ENCODE measurements at places on chromosomes 1 and 21. TPM values are rescaled to one million over a fixed set of nuclear protein-coding genes. Genes with fewer than 3 reads are reported as not detected.
A peak's percentile ranks its signal among the peaks of the same experiment; 100 is the strongest.

GRCh38 chr1:210757677-210758076, 376.3 kb downstream of the KCNH1 start:
- DNase-seq: no peak

- DNase-seq: peak; percentile 73
Measured at GRCh38 chr1:154155251-154155650, 378 bp upstream of the NUP210L start.

- peak; percentile 34 for DNase-seq
Measured at GRCh38 chr1:1432951-1433803, 2.3 kb upstream of the VWA1 start.

GRCh38 chr1:221712198-221712684, 29.6 kb downstream of the DUSP10 start:
- DNase-seq: no peak

DNA sequence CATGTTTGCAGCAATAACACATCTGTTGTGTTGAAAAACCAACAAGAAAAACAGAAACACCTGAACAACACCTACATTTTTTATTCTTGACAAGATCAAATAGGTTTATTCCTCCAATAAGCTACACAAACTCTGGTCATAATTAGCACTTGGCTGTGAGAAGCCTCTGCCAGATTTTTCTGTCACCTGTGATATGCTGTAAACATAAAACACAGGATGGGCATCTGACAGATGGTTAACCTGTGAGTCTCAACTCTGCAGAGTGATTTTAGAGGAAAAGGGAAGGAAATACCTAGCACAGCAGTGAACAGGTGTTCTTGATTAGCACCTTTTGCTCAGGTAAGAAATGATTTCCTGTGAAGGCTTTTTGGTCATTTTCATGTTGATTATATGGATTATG, 175.4 kb upstream of the COA6 start:
- DNase-seq: no peak

- no peak for DNase-seq
Measured at GRCh38 chr1:164337885-164338284, 221.1 kb upstream of the PBX1 start.

DNA sequence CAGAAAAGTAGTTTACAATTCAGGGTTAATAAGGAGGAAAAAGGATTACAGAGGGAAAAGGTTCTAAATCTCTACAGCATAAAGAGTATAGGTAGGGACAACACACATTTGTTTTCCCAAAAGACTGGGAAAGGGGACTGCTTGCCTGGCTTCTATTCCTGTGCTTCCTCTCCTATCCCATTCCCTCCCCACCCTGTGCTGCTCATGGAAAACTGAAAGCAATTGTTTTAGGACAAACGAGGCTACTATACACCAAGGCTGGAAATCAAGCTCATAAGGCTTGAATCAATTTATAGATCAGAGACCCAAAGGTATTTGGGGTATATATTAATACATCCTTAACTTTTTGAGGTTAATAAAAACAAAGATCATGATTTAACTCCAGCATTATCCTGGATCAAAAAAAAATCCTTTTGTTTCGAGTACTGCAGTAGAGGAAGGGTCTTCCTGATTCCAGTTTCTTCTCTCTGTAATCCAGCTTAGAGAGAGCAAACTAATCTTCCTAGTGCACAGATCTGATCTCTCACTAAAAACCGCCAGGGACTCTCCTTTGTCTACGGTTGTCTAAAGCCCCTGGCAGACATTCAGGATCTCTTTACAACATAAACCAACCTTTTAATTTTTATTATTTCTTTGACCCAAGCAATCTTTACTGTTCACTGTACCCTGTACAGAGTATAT, 37.4 kb upstream of the A3GALT2 start:
- no peak for DNase-seq

DNA sequence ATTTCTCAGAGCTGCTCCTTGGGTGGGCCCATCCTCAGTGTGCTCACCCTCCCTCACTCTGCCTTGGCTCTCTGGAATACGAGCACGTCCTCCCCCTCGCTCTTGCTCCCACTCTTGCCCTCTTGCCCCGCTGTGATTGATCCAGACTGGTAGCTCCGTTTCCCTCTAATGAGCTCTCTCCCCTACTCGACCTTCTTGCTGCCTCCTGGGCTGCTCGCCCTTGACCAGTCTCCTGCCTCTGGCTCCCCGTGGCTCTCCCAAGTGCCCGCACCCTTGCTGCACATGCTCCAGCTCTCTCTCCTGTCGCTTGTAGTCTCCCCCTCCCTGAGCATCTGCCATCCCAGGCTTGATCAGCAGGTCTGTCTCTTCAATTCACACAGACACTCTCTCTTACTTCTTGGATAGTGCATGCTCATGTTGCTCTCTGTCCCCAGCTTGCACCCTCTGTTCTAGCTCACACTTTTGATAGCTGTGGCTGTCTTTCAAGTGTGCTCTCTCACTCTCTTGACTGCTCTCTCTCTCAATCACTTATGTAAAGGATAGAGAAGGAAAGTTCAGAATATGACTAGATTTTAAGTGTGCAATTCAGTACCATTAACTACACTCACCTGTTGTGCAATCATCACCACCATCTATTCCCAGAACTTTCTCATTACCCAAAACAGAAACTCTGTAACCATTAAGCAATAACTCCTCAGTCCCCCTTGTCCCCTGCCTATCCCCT, 51.1 kb downstream of the PHC2 start:
- DNase-seq: peak; percentile 43

LCE6A gene
- not detected for total RNA-seq

MYOG gene
- total RNA-seq: not detected

RIPPLY3 gene
- total RNA-seq: not detected

B3GALT2 gene
- 1.5 TPM for total RNA-seq

OR2L8 gene
- 0.68 TPM for total RNA-seq

MPL gene
- total RNA-seq: not detected
